ENCODE measurements at places on chromosomes 5 and 9.

- no peak for DNase-seq
Observed at GRCh38 chr5:39452846-39453245, 28.1 kb upstream of the DAB2 start.

DNA sequence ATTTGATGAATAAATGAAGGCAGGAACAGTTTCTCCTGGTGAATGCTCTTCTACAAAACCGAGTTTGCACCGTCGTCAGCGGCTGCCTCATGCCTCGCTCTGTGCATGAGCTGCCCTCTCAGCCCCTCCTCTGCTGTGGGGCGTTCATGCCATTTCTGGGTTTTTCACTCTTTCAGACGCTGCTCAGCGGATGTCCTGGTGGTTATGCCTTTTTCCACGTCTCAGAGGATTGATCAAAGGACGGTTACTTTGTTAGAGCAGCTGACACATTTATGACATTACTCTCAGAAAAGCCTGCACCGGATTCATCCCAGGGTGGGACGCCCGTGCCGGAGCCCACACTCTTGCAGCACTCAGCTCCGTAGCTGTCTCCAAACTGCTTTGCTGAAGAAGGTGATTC, 195.9 kb upstream of the PPP1R26 start:
- no peak for DNase-seq

DNA sequence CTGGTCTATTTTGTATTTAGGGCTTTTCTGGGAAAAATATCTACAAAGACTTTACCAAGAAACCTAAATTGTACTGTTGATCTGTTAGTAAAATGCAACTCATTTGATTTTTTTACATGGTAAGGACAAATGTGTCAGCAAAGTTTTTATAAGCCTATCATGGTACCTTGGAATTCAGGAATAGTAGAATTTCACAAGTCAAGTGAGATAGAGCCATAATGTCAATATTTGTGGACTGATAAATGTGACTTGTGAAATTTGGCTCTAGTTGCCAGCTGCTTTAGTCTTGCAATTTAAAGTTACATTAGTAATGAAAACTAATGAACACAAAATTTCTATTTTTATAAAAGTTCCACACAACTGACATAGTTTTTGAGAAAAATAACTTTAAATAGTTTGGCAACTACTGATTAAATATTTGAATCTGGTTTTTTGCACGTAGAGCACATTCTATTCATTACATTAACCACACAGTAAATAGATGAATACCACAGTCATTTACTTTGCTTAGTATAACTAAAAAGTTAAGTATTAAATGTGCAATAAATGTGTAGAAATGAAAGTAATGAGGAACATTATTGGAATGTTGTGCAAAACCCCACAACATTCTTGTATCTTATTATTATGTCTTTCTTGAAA, 41.2 kb upstream of the RIOK2 start:
- no peak for DNase-seq

- no peak for DNase-seq
Observed at GRCh38 chr9:135018306-135018915, 69.1 kb upstream of the OLFM1 start.

GRCh38 chr9:80873861-80874260, 815.5 kb downstream of the TLE1 start:
- DNase-seq = no peak

DNA sequence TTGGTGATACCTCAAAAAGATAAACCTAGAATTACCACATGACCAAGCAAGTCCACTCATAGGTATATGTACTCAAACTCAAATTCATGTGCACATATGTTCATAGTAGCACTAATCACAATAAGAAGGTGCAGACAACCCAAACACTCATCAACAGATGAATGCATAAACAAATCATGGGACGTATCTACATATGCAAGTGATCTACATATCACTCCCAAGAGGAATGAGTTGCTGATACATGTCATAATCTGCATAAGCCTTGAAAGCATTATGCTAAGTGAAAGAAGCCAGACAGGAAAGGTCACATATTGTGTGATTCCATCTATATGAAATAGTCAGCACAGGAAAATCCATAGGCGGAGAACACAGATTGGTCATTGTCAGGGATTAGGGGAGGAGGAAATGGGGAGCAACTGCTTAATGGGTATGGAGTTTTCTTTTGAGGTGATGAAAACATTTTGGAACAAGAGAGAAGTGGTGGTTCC, 10.6 kb upstream of the GPX8 start:
- DNase-seq = no peak

DNA sequence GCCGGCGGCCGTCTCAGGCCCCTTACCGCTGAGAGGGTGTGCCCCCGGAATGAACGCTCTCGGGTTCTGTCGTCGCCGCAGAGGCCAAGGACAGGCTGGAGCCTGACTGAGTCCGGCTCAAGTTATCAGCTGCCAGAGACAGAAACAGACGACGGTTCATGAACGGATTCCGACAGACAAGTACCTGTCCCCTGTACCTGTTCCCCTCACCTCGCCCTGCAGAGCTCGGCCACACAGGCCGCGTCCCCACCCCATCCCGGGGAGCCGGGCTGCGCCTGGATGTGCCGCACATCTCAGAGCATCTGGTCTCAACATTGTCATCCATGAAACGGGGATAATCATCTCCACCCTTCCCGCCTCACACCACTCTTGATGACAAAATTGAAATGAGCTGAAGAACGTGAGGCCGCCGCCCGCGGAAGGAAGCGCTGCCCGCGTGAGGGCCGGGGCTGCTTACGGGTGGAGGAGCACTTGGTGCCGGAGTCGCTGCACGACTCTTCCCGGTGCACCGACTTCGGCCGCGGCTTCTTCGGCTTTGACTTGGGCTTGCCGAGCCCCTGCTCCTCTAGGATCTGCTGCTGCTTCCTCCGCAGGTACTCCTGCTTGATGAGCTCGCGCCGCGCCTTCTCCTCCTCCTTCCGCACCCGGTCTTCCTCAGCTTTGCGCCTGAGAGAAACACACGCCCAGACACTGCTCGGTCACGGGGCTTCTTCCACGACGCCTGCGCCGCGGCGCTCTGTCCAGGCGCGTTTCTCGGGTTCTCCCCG, 89.2 kb downstream of the CAMSAP1 start:
- no peak for DNase-seq

DNA sequence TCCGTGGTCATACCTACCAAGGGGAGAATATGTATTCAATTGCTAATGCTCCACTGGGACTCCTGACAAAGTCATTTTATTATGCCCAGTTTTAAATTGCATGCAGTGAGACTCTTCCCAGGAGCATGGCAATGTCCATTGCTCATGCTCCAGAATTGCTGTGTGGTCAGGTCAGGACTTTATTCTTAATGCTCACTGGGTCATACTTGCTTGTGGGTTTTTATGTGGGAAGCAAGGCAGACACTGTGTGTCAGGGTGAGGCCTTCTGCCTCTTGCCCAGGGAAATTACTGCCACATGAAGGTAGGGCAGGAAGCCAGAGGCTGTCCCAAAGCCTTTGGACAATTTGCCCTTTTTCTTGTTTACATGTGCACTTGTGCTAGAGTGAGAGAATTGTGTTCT, 164.6 kb upstream of the MEF2C start:
- no peak for DNase-seq

DNA sequence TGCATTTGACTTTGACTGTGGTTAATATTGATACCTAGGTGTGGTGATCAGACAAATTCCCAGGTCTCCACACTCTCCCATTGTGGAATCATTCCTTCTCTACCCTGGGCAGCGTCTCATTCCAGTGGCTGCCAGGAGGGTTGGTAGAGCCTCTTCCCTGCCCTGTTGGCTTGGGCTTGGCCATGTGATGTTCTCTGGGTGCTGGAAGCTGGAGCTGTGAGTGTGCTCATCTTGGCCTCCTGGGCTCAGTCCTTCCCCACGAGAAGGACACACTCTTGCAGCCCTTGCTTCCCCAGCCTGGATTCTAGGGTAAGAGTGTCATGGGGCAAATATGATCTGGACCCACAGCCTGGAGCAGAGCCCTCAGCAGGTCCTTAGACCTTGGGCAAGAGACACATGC, 167.2 kb upstream of the IRX4 start:
- DNase-seq = no peak

Data from stimulated activated CD4-positive, alpha-beta T cell treated with anti-CD3 and anti-CD28 coated beads, Interleukin-15, amount 100 ng/mL, for 1 hour (primary cell).